ENCODE measurements at places on chromosomes 3 and 15.
A peak's percentile ranks its signal among the peaks of the same experiment; 100 is the strongest.

- peak; percentile 94 for DNase-seq
Measured at GRCh38 chr15:63233667-63234423, 43.6 kb upstream of the APH1B start.

DNA sequence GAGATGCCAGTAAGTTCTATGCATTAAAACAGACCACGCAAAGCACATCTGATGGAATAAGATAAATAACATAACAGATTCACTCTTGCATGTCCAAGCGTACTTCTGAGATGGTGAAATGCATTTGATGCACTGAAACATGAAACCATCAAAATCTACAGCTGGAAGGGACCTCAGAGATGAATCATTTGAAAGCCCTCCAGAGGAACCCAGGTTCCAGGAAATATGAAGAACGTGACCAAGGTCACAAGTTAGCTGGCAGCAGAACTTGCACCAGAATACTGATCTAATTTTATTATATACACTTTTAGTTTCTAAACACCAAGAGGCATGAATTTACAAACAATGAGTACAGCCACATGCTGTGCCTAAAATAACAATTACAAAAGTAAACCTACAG lies 957.1 kb downstream of the FHIT start:
- DNase-seq = peak; percentile 87

DNA sequence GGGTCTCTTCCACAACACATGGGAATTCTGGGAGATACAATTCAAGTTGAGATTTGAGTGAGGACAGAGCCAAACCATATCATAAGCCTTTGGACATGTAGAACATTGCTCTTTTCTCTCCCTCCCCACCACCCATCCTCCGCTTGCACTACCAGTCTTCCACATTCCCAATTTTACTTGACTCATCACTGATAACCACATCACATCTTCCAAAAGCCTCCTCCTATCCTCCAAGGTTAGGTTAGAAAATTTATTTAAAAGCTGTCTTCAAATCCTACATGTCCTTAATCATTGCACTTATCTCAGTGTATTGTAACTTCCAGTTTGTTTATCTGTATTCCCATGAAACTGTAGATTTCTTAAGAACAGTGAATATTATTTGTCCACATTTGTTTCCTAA lies 10.4 kb downstream of the ZBED2 start:
- DNase-seq = no peak

DNA sequence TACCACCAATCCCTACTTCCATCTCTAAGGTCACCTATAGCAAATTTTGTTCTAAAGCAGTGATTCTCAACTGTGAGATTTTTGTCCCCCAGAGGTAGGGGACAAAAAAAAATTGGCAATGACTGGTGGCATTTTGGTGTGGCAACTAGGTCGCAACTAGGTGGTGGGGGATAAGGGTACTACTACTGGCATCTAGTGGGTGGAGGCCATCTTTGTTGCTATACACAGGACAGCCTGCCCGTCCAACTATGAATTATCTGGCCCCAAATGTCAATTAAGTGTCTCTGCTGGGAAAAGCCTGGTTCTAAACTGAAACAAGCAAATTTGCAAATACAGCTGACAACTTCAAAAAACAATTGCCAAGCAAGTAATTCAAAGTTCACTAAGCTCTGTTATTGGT lies 1.4 kb downstream of the MTMR10 start:
- no peak for DNase-seq

DNA sequence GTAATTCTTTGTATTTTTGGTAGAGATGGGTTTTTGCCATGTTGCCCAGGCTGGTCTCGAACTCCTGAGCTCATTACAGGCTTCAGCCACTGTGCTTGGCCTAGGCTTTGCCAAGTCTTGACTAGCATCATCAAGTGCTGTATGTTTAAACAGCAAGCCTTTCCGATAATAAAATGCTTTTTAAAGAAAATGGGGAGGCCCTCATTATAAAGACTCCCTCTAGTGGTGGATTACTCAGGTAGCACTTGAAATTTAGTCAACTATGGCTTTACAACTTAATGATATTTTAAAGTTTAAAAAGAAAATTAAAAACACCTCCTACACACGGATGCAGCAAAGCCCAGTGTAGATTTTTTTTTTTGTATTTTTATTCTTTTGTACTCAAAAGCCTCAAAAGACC lies 213.6 kb downstream of the GAP43 start:
- DNase-seq = peak; percentile 38

GRCh38 chr3:180421221-180421620 lies 180.7 kb upstream of the TTC14 start:
- peak; percentile 60 for DNase-seq

DNA sequence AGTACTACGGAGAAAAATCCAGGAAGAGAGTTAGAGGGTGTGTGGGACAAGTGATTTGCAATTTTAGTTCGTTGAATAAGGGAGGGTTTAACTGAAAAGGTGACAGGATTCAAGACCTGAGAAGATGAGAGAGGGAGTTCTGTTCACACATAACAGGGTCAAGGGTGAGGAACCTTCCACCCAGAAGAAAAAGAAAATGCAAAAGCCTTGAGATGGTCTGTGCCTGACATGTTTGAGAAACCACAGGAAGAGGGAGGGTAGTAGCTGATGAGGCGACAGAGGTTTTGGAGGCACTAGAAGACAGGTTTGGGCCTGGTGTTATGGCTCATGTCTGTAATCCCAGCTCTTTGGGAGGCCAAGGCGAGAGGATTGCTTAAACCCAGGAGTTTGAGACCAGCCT lies 591 bp upstream of the SLC25A20 start:
- DNase-seq = no peak

DNA sequence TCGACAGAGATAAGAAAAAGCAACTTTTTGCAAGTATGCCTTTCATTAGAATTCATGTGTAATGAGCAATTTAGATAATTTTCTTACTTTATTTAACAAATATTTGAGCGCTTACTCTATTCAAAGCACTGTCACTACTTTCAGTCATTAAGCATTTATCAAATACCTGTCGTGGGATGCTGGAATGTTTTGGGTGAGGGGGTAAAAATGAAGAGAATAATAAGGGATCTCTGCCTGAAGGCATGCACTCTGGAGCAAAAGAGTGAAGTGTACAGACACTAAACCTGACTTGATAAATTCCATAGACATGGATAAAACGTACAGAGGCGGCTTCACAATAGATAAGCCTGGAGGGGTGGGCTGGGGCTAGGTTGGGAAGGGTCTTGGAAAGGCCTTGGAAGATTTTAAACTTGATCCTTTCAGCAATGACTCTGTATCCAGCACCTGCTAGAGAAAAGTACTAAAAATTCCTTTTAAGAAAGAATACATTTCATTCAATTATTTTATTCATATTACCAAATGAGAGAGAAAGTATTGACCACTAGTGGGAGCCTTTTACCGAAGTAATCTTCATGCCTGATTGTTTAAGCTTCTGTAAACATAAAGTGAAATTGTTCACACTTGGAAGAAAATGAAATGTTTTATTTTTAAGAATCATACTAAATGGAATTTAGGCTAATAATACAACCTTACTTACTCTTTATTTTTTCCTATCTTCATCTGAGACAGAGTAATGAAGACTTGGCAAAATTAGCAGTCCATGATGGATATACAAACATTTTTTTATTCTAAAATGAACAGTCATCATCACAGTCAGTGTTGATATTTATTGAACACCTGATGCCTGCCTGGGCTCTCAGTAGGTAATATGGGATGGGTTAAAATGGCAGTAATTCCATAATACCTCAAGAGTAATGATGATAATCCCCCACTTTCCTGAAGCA lies 113.2 kb downstream of the PPP2R3A start:
- peak; percentile 47 for DNase-seq

DNA sequence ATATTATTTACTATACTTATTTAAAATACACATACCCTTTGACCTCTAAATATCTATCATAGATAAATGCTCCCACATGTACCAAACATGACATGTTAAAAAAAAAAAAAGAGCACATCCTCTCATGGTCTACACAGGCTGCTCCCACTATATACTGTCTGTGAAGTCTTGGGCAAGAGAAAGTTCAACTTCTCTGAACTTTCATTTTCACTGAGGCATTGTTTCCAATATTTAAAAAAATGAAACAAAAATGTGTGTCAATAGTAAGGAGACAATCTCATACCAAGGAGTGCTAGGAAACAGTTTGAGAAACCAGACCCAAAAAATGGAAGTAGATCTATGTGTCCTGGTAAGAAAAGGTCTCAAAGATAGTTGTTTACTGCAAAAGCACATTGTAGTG lies 29.3 kb downstream of the SLC4A7 start:
- DNase-seq = peak; percentile 67

- no peak for DNase-seq
Measured at GRCh38 chr15:39344662-39345141, 236.2 kb upstream of the THBS1 start.

DNA sequence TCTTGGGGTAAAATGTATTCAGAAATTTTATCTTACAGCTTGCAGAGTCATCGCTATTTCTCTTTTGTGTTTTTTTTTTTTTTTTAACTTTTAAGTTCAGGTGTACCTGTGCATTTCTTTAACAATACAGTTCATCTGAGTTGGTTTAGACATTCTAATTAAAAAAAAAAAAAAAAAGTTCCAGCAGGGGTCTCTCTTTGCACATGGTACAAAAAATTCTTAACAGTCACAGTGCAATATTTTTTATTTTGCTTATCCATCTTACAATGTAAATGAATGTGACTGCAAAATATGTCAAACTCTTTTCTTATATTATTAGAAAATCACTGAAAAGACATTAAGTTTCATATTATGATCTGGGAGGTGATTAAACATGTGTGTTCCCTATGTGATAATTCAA lies 47.5 kb upstream of the SLC9A9 start:
- peak; percentile 10 for DNase-seq

DNA sequence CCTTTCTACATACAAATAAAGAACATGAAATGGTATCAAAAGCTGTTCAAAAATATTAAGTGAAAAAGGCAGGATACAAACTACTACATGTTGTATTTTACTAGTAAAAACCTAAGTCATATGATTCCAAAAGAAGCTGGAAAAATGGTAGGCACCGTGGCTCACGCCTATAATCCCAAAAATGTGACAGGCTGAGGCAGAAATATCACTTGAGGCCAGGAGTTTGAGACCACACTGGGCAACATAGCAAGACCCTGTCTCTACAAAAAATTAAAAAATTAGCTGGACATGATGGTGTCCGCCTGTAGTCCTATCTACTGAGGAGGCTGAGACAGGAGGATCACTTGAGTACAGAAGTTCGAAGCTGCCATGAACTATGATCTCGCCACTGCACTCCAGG lies 1.7 kb downstream of the EMC7 start:
- no peak for DNase-seq

- no peak for DNase-seq
Measured at GRCh38 chr15:87080547-87080946, 1000.9 kb downstream of the AGBL1 start.

DNA sequence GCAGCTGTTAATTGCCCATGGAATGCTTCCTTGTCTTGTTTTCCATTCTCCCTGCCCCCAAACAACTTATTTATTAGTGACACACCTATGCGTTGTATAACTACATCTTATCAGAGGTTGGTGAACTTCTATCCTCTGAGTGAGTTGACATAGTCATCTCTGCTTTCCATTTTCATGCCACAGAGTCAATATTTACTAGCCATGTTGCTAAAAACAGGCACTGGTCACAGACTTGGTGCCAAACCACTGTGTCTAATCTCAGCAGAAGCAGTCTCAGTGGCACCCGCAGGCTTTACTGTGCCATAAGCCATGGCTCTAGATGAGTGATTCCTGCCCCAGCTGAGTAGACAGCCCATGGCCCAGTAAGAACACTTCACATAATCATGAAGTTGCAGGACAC lies 26.5 kb downstream of the DAPK2 start:
- no peak for DNase-seq

DNA sequence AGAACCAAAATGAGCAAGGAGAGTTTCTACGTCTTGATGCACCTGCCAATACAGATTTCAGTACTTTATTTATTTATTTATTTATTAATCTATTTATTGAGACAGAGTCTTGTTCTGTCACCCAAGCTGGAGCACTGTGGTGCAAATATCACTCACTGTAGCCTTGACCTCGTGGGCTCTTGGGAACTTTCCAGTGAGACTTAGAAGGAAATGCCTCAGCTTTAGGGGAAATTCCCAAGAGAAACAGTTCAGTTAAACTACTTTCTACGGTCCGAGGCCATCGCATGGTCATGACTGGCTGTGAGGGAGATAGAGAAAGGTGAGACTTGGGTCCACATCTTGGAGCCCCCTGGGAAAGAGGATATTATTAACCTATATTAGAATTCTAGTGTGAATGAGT lies 47.0 kb upstream of the HERC1 start:
- peak; percentile 60 for DNase-seq

DNA sequence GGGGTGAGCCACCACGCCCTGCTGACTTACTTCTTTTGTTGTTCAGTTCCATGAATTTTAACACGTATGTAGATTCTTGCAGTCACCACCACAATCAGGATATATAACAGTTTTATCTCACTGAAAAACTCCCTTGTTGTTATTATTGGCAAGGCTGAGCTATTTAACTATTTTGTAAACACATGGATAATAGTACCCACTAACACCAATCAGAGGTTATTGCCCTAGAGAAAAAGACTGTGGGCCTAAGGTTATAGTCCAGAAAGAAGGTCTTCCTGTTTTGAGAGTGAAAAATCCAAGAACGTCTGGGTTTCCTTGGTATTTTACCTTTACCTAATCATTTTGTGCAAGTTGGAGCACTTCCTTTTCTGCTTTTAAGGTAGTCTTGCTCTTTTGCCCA lies 9.5 kb downstream of the ZWILCH start:
- DNase-seq = no peak

DNA sequence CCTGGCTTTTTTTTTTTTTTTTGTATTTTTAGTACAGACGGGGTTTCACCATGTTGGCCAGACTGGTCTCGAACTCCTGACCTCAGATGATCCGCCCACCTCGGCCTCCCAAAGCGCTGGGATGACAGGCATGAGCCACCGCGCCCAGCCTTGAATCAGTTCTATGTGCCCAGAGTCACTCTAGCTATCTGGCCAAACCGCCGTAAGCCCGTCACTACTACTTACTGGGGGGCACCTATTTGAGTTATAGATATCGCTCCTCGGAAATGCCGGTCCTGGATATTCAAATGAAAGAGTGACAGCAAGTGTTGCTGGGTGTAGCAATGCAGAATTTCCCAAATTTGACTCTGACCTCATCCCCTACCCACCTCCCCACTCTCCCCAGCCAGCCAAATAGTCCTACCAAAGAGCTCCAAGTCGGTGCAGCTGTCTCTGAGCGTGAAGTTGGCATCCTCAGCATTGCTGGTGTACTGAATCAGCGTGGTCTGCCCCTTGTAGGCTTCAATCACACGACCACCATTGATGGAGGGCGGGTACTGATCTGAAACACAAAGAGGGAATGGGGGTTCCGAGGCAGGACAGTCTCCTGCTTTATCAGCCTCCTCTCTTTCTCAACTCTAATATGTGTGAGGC lies 38.1 kb downstream of the MUC20 start:
- no peak for DNase-seq

DNA sequence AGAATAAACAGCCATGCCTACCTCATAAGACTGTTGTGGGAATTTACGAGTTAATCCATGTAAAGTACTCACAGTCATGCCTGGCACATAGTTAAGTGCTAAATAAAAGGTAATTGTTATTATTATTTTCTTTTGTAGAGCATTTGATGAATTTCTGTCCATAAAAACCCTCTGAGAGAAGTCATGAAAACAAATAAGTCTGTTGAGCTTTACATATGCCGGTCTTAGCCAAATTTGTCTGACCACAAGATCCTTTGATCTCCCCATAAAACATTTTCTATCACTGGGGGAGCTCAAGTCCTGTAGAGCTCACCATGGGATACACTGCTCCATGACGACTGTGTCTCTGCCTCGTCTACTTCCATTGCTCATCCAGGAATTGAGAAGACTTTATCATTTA lies 114.0 kb downstream of the MAGI1 start:
- no peak for DNase-seq
